Hypothalamus (tissue), 51 donors: ENCODE measurements at places on chromosomes 4 and X.

DNA sequence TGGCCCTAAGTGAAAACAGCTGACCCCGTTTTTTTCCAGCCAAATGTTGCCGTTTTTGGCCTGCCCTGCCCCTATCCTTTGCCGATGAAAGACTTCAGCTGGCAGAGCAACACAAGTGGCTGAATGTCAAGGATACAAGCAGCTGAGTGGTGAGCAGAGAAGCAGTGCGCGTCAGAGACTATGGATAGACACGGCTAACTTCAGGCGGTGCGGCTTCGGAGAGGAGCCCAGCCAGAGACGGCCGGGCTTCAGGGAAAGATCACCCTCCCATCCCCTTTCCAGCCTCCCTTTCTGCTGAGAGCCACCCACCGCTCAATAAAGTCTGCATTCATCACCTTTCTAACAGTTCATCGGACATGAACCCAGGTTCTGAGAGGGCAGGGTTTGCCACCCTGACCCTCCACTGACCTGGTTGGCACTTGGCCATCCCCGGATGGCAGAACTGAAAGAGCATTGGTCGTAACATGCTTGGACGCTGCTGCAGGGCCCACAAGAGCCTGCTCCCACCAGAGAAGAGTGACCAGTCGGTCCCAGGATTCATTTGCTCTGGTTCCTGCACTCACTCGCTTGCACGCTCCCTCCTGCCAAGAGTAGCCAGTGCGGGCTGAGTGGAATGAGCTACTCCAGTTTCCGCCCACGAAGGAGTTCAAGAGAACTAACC is 125.8 kb downstream of the PPEF1 start:
- DNase-seq = no peak

GRCh38 chrX:66019310-66019652 is 20.6 kb downstream of the VSIG4 start:
- DNase-seq = no peak

- DNase-seq = no peak
Measured at GRCh38 chr4:8297691-8298485, 28.3 kb downstream of the HTRA3 start.

GRCh38 chr4:41364876-41365275 is 108.1 kb downstream of the UCHL1 start:
- no peak for DNase-seq

DNA sequence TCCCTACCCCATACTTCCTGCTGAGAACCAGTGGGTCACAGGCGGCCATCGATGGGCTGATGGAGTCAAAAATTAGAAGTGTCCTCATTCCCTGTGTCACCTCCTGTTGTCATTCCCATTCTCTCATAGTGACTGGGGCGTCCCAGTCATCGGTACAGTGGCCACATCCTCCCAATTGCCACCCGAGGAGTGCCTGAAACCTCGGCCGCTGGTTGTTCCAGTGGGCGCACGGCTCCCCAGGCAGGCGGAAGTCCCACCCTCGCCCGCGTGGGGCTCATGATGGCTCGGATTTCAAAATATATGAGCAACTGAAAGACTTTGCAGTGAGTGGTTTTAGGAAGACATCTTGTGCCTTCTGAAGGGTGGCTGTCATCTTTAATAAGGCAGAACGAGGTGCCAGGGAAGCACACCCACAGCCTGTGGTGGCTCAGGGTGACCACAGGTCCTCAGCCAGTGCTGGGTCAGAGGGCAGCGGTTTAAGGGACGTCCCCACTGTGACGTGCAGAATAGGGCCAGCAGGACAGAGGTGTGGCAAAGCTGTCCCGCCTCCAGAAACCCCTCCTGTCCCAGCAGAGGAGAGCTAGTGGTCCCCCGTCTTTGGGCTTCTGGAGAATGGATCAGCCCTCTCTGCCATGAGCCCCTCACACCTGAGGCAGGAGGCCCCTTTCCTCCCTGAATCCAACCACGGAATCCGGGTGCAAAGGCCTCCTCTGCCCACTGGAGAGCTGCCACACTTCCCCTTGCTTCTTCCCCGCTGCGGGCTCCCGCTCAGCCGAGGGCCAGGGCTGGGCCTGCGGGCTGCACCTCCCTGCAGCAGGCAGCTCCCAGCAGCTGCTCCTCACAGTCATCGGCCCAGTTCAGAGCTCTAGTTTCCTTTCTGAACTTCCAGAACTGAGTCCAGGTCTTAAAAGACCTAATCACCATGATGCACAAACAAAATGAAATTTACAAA is 90.4 kb downstream of the ABLIM2 start:
- no peak for DNase-seq

GRCh38 chr4:74545448-74545847 is 100.5 kb downstream of the AREG start:
- no peak for DNase-seq

GRCh38 chr4:81424816-81425755 is 46.6 kb downstream of the RASGEF1B start:
- no peak for DNase-seq

DNA sequence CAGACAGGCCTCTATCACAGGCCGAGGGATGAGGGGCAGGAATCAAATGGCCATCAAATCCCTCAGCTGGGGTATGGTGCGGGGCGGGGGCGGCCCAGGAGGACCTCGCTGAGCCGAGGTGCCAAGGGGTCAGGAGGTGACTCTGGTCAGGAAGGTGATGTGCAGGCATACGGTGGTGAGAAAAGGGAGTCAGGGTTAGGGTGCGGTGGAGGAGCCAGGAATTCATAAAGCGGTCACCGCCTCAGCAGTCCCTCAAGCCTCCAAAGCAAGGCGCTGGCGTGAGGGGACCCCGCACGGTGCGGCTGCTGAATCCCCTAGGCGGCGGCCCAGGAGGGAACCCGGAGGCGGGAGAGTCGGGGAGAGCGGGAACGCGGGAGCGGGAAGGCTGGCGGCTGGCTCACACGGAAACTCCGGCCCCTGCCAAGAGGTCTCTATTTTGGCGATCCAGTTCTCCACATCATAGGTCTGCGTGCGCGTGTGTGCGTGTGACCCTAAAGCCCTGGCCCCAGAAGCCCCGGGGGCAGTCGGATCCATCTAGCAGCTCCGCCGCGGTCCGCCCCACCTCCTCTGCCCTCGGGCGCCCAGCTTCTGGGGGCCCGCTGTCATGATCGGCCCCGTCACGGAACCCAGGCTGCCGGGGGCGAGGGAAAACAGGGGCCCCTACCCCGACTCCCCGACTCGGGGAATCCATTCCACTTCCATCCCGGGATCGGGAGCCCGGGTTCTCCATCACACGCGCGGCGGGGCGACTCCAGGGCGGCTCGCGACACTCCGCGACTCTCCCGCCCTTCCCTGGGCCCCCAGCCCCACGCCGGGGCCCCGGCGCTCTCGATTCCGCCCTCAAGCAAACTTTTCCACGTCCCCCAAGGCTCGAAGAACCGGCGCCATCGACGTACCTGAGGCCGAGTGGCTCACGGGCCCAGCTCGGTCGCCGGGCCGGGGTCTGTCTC is 593 bp downstream of the ELF4 start:
- DNase-seq = no peak

DNA sequence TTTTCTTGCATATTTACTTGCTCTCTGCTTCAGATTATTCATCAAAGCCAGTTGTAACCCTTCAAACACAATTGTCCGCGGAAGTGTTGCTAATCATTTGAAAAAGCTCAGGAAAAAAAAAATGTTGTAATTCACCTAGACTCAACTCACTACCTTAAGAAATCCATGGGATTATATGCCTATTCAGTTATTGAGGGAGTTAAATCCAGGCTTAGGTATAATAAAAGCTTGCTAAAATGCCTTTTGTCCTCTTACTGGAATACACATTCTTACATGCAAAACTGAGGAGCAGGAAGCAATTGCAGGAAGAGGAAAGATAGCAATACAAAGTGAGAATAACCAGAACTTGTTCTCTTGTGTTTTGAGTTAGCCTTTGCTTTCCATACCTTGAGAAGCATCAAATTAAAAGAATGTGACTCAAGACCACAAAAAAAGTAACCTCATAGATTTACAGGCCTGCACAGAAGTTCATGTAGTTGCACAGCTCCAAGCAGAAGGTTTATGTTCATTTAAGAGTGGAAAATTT is 91.4 kb upstream of the FAM241A start:
- DNase-seq = no peak

DNA sequence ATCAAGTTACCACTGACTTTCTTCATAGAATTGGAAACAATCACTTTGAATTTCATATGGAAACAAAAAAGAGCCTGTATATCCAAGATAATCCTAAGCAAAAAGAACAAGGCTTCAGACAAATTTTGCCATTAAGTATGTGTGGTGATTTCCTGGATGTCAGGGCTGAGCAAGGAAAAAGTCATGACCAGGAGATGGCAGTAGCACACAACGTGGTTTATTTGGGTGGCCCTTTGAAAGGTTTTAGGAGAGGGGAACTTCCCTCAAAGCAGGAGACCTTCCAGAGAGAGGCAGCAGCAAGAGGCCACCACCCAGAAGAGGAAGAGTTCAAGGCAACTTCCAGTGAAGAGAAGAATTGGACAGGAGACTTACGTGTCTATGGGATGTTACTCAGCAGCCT is 18.1 kb upstream of the ZXDB start:
- DNase-seq = no peak

GRCh38 chr4:73603854-73604584 is 16.2 kb downstream of the RASSF6 start:
- no peak for DNase-seq

GRCh38 chr4:154471032-154471431 is 20.6 kb downstream of the DCHS2 start:
- DNase-seq = no peak

DNA sequence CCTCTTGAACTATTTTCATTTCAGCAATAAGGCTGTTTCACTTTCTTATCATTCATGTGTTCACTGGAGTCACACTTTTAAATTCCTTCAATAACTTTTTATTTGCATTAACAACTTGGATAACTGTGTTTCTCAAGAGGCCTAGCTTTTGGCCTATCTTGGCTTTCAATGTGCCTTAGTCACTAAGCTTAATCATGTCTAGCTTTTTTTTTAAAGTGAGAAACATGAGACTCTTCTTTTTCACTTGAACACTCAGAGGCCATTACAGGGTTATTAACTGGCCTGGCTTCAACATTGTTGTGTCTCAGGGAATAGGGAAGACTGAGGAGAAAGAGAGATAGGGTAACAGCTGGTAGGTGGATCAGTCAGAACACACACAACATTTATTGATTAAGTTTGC is 64.0 kb upstream of the VCX2 start:
- no peak for DNase-seq

- no peak for DNase-seq
Measured at GRCh38 chr4:170230242-170230641, 140.5 kb upstream of the AADAT start.

GRCh38 chrX:135572436-135572835 is 52.0 kb downstream of the INTS6L start:
- DNase-seq = no peak
